ENCODE measurements at places on chromosomes 12 and 14.
A peak's percentile ranks its signal among the peaks of the same experiment; 100 is the strongest.

DNA sequence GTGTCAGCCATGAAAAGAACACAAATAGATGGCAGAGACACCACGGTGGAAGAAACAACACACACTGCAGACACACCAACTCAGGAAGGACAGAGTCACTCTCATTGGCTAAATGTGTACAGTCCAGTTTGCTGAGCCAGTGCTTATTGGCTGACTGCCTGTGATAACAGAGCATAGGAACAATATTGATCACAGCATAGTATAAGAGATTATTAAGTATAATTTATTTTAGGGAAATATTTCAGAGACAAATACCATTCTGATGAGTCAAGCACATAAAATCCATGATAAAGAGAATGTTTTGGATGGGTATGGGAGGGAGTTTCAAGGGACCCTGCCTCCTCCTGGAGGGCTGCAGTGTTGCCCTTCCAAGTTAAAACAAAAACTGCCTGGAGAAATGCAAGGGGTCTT, 50.9 kb downstream of the BTG1 start:
- no peak for DNase-seq

- DNase-seq, result no peak
Measured at GRCh38 chr14:87800216-87800615, 192.8 kb downstream of the GALC start.

GRCh38 chr12:3076730-3077571, at the start of gene TSPAN9:
TSS of gene TSPAN9 (plus strand) at chr12:3077379. CDS start at chr12:3201194, 123,815 bp downstream.
- peak; percentile 91 for DNase-seq

GRCh38 chr12:6766651-6767349, 637 bp downstream of the PTMS start:
- DNase-seq, result peak; percentile 81

DNA sequence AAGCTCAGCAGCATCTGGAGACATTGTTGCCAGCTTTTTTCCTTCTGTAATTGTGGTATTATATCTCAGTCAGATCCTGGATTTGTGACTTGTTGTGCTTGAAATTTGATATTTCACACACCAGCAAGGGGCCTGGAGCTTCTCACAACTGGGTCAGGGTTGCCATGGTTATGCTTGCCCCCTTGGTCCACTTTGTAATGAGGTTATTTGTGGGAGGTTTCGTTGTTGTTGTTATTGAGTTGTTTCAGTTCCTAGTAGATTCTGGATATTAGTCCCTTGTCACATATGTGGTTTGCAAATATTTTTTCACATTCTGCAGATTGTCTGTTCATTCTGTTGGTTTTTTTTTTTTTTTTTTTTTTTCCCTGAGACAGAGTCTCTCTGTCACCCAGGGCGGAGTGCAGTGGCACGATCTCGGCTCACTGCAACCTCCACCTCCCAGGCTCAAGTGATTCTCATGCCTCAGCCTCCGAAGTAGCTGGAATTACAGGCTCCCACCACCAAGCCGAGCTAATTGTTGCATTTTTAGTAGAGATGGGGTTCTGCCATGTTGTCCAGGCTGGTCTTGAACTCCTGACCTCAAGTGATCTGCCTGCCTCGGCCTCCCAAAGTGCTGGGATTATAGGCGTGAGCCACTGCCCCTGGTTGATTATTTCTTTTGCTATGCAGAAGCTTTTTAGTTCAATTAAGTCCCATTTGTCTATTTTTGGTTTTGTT, 80.6 kb upstream of the ETV6 start:
- DNase-seq, result no peak
